ENCODE measurements at places on chromosomes 16 and 17.

DNA sequence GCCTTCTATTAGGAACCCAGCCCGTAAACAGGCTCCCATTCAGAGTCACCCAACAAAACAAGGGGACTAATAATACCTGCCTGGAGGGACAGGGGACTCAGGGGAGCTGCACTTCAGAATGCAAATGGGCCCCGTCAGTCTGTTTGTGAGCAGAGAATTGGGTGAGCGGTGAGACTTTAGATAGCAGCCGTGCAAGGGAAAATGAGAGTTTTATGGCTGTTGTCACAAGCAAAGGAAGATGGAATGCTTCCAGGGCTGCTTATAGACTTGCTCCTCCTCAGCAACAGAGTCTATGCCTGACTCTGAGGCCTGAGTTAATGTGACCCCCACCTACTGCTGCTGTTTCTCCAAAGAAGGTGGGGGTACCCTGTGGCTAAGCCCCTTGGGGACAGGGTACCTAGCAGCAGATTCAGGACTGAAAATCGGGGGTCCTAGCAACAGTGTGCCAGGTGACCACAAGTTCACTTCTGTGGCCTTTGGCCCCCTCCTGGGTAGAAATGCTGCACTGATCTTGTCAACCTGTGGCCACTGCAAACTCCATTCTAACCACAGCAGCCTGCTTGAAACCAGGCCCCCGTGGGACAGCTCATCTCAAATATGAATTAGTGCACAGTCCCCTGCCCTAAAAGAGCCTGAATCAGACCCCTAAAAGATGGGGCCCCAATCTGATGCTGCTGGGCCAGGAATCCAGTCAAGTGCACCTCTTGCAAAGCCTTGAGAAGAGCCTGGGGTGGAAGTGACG, 126.4 kb downstream of the C16orf78 start:
- no peak for DNase-seq

- DNase-seq = no peak
Measured at GRCh38 chr16:56783344-56783743, 53.4 kb downstream of the NUP93 start.

DNA sequence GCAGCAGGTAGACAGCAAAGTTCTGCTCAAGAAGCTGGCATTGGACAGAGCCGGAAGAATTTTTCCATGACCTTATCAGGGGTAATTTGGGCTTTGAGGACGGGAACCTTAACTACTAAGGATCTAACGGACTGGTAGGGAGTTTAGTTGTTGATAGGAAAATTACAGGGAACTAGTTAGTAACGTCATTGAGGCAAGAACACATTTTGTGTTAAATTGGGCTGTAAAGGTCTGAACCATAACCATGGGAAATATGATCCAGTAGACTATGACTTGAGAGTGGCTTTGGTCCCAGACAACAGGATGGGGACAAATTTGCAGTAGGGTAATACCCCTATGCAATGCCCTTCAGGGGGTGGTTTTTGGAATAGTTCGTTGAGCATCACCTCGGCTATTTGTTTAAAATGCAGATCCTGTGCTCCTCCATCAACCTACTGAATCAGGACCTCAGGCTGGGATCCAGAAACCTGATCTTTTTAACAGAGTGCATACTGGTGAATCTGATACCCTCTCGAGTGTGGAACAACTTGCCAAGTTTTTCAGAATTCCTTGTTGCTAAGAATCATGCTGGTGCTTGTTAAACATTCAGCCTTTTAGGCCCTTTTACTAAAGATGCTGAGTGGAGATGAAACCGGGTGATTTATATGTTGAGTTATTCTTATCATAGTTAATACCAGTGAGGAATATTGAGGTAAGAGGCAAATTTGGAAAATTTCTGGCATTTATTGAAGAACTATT, 255.1 kb downstream of the MAP2K6 start:
- no peak for DNase-seq

- no peak for DNase-seq
Measured at GRCh38 chr17:53629188-53629587, 193.5 kb upstream of the KIF2B start.

GRCh38 chr16:64864232-64864809, 257.5 kb downstream of the CDH11 start:
- no peak for DNase-seq

DNA sequence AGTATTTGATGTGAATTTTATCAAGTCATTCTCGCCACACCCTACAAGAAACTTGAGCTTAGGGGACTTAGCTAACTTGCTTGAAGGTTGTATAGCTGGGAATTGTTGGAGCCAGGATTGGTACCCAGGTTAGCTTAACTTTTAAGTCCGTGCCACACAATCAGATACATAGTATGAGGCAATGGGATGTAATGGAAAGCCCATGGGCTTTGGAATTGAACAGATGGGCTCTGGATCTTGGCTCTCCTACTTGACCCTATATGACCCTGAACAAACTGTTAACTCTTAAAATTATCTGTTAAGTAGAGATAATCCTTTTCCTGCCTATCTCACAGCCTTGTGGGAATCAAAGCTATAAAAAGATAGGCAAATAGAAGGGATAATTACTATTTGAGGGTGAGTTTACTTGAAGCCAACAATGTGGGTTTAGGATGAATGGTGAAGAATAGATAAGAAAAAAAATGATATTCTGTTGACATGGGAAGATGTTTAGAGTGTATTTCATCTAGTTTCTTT, 51.9 kb upstream of the CACNG3 start:
- no peak for DNase-seq

GRCh38 chr16:77617553-77617952, 104.8 kb upstream of the NUDT7 start:
- no peak for DNase-seq

DNA sequence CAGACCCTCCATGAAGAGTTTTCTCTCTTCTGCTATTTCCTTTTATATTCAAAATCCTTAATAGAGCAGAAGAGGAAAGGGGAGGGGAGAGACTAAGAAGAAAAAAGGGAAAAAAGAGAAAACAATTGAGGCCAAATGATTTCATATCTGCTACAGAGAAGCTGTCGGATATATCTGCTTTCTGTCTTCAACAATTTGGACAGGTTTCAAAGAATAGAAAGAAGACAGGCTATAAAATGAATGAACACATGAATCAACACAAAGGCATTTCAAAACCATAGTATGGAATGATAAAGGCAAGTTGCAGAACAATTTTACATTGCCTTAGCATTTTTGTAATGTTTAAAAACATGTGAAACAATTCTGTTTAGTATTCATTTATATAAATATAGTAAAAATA, 4.7 kb upstream of the CMTR2 start:
- no peak for DNase-seq

GRCh38 chr17:50190603-50191358, 10.7 kb downstream of the COL1A1 start:
- DNase-seq = no peak

DNA sequence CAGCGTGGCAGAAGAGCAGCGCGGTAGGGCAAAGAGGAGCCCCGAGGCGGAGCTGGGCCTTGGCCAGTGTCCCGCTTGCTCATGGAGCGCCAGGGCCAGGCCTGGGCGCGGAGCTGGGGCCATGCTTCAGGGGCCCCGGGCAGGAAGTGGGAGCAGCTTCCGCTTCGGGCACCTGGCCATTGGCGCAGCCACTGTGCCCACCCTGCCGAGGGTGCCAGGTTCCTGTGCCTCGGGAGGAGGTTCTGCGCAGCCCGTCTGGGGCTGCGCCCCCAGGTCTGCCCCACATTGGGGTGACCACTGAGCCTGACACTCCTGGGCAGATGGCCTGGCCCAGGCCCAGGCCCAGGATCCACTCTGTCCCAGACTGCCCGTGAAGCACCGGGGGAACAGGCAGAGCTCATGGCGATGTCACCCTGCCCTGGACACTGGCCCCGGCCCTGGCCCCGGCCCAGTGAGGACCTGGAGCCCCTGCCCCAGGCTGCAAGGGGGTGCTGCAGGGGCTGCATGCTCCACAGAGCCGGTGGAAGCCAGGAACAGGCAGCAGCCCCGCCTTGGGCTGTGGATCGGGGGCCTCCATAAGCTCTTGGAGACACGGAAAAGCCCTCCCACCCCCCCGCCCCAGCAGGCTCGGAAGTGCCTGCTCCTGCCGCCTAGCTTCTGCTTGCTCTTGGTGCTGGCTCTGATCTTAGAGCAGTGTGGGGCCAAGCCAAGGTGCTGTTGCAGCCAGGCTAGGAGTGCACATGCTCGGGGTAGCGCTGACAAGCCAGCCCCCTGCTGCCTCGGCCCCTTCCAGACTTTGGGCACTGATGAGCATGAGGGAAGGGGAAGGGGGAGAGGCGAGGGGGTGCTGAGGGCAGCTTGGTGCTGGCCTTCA, 35.9 kb upstream of the FOXJ1 start:
- no peak for DNase-seq

- no peak for DNase-seq
Measured at GRCh38 chr17:3804503-3804931, 3.5 kb upstream of the ITGAE start.

DNA sequence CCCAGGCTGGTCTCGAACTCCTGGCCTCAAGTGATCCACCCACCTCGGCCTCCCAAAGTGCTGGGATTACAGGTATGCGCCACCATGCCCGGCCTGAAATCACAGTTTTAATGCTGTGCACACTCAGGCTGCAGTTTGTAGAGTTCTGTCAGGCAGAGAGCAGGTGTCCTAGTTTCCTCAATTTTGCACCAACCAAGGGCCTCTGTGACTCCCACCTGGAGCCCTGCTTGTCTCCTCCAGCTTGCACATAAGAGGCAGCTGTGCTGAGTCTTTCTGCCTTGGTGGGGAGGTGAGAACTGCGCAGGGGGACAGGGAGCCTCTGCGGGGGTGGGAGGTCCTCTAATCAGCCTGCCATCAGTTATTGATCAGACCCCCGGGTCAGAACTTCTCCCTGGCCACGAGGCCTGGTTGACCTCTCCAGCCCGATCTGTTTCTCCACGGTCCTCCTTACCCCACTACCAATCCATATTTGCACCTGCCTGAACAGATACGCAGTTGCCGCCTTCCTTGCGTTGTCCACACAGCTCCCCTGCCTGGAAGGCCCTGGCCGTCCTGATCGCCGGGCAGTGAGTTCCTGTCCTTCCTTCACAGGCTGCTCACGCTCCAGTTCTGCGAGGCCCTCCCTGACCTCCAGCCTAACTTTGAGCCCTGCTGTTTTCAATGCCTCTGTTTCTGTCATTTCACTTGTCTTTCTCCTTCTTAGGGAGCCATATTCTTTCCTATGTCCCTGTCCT, 48.1 kb upstream of the SIAH1 start:
- no peak for DNase-seq

GRCh38 chr17:10314329-10314728, 58.5 kb downstream of the MYH13 start:
- no peak for DNase-seq

- DNase-seq = no peak
Measured at GRCh38 chr17:37094391-37094790, 145.6 kb downstream of the AATF start.

DNA sequence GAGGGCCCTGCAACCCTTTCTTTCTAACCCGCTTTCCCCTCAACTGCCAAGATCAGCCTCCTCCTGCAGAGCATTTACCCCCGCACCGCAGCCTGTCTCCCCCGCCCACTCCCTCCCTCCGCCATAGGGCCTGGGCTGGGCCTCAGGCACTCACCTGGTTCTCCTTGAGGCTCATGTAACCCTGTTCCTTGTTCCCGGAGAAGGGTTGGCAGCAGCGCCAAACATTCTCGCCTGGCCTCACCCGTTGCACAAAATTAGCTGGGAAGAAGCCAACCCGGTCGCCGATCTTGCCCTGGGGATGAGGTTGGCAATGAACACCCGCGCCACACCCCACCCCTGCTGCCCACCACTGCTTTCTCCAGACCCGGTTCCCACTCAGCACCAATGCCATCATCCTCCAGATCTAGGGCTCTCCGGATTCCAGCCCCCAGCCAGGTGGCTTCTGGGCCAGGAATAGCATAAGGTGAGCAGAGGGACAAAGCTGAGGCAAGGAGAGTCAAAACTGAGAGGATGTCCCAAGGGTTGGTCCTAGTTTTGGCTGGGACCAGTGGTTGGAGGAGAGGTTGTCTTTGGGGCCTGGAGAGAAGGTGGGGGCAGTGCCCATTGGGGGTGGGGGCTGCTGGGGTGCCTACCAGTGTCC, 12.8 kb downstream of the STAC2 start:
- DNase-seq = no peak

GRCh38 chr17:83068641-83069570, 10.5 kb upstream of the METRNL start:
- DNase-seq = no peak

- DNase-seq = no peak
Measured at GRCh38 chr17:7834542-7834956, 532 bp downstream of the KDM6B start.

DNA sequence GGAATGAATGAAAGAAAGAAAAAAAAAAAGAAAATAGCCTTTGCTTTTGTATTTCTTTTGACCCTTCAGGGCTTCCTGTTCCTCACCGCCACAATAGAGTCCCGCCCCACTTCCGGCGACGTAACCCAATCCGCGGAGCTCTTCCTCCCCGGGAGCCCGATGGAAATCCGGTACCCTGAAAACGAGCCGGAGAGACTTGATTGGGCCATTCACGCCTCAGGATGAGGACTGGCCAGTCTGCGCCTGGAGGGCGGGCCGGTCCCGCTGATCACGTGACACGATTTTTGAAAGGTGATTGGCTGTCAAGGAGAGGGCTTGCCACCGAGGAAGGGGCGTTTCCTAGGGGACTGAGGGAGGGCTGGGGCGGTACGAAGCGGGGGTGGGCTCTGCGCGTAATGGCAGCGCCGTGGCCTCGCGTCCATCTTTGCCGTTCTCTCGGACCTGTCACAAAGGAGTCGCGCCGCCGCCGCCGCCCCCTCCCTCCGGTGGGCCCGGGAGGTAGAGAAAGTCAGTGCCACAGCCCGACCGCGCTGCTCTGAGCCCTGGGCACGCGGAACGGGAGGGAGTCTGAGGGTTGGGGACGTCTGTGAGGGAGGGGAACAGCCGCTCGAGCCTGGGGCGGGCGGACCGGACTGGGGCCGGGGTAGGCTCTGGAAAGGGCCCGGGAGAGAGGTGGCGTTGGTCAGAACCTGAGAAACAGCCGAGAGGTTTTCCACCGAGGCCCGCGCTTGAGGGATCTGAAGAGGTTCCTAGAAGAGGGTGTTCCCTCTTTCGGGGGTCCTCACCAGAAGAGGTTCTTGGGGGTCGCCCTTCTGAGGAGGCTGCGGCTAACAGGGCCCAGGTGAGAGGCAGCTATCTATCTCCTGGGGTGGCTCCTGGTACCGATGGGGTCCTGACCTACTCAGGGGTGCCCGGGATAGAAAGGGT, at the start of the genes PSME3IP1 and RSPRY1:
PSME3IP1 (minus strand) TSS at position 95 of the 927 bp plus-strand sequence. CDS start 12,185 bp downstream, outside the sequence.
RSPRY1 (plus strand) TSS at position 385 of the 927 bp plus-strand sequence. CDS start 18,330 bp downstream, outside the sequence.
- DNase-seq = peak; percentile 98

- no peak for DNase-seq
Measured at GRCh38 chr16:54651440-54652195, 279.0 kb upstream of the IRX5 start.

- no peak for DNase-seq
Measured at GRCh38 chr16:87317750-87318644, 805 bp upstream of the C16orf95 start.
